Left renal pelvis (tissue), 4 donors: ENCODE measurements at places on chromosomes 4 and X. TPM values are rescaled to one million over a fixed set of nuclear protein-coding genes. Genes with fewer than 3 reads are reported as not detected.

FABP2 gene
- polyA plus RNA-seq = 1.2 TPM

SORCS2 gene
- 5.8 TPM for polyA plus RNA-seq

SPATA18 gene
- polyA plus RNA-seq = 1.5 TPM

RAB9B gene
- 2.7 TPM for polyA plus RNA-seq

ZIC3 gene
- polyA plus RNA-seq = not detected

TMEM255A gene
- polyA plus RNA-seq = 0.49 TPM

XK gene
- 1.2 TPM for polyA plus RNA-seq

DNA sequence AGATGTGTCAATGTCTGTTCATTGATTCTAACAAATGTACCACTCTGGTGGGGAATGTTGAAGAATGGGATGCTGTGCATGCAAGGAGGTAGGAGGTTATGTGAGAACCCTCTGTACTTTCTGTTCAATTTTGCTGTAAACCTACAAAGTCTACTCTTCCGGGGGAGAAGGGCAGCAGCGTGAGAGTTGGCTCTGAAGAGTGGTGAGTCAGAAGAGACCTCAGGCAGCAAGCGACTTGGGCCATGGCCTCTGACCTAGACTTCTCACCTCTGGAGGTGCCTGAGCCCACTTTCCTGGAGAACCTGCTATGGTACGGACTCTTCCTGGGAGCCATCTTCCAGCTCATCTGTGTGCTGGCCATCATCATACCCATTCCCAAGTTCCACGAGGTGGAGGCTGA lies 26.7 kb downstream of the MANBA start:
- no peak for DNase-seq

DNA sequence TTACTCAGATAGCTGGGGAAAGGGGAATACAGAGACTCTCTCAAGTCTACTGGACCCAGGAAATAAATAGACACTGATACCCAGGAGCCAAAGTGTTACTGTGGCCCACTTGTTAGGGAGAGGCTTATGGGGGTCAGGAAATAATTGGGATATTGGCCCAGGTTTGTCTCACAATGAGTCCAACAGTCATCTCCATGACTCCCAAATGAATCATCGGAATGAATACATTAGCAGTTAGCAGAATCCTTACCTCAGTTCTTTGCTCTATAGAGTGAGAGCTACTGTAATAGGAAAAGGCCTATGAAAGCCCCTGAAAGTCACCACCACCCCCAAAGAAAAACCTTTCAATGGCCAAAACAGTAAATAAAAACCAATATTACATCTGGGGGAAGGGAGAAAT lies 42.4 kb upstream of the ARHGEF6 start:
- DNase-seq = no peak

GRCh38 chrX:149567621-149568417 lies 18.1 kb upstream of the HSFX3 start:
- DNase-seq = no peak

GRCh38 chr4:182143822-182144625 lies 99.2 kb upstream of the TENM3 start:
- DNase-seq = no peak

- DNase-seq = no peak
These were observed 422.2 kb downstream of the PDHA2 start for GRCh38 chr4:96262057-96262456.

DNA sequence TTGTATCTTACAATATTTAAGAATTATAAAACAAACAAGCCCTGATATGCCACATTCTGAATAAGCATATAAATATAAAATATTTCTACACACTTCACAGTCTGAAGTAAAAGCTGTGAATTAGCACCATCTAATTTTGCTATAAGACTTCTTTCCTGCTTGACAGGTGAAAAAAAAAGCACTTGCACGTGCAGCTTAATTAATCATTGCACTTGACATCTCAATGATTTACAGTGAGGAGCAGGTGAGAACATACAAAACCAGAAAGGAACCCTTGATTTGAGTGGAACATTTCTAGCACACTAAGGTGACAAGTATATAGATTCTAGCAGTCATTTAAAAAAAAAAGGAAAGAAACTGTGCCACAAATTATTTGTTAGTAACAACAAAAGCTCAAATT lies 47.9 kb downstream of the CHIC2 start:
- DNase-seq = no peak

DNA sequence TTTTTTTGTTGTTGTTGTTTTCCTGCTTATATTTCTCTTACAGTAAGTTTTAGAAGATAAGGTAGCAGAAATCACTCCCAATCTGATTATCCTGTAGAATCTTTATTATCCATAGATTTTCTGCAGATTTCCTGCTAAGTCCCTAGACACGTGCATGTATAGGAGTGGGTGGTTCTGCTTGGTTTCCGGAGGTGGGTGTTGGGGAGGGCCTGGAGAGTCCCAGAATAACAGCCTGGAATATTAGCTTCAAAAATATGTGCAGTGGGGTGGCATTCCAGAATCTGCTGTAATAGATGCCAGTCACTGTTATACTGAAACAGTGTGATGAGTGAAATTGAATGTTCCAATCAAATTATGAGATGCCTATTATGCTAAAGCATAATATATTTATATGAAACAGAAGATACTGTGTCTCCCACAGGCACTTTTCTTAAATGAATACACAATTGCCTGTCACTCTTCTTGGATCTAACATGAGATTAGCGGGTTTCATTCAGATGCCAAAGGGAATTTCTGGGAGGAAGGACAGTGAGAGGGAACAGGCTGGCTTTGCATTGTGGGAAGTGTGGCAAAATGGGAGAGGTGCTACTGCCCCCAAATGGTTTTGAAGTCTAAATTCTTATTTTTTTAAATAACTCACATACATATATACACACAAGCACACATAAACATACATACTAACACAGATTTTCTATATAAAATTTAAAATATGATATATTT lies 37.6 kb downstream of the C4orf50 start:
- no peak for DNase-seq

- DNase-seq = no peak
These were observed 9.3 kb downstream of the TMEM144 start for GRCh38 chr4:158219623-158220022.

GRCh38 chrX:107273795-107274194 lies 67.4 kb downstream of the DNAAF6 start:
- DNase-seq = no peak

DNA sequence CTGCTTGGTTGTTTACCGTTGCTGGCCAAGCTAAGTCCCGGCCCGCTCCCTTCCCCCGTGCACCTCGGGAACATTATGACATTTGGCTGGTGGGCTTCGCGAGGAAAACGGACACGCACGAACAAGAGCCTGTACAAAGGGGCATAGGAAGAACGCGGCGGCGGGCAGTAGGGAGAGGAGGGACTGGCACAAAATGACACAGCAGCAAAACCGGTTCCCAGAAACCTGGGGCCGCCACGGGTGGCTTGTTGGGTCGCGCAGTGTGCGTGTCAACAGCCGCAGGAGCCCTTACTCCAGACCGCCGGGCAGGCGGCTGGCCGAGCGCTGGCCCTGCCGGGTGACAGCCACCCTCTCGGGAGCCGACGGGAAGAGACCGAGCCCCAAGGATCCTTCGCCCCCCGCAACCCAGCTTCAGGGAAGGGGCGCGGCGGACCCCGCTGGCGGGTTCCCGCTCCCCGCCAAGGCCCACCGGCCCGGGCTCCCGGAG lies 1.6 kb upstream of the LIN54 start:
- DNase-seq = no peak

GRCh38 chr4:76200771-76201231 lies 12.8 kb downstream of the SCARB2 start:
- no peak for DNase-seq

DNA sequence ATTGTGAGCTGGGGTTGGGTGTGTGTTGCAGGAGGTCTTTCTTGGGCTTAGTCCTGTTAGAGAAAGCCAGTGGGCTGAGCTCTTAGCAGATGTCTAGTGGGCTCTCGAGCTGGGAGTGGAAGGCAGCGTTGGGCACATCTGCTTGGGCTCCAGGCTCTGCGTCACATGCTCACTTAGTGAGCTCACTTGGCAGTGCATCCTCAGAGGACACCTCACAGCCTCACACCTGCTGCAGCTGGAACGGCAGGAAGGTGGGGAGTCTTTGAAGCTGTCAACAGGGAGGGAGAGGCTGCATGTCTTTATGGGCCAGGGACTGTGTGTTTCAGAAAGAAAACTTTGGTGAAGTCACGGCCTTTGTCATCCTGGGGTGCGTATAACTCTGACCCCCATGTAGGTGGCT lies 82.2 kb downstream of the PSAPL1 start:
- DNase-seq = no peak

DNA sequence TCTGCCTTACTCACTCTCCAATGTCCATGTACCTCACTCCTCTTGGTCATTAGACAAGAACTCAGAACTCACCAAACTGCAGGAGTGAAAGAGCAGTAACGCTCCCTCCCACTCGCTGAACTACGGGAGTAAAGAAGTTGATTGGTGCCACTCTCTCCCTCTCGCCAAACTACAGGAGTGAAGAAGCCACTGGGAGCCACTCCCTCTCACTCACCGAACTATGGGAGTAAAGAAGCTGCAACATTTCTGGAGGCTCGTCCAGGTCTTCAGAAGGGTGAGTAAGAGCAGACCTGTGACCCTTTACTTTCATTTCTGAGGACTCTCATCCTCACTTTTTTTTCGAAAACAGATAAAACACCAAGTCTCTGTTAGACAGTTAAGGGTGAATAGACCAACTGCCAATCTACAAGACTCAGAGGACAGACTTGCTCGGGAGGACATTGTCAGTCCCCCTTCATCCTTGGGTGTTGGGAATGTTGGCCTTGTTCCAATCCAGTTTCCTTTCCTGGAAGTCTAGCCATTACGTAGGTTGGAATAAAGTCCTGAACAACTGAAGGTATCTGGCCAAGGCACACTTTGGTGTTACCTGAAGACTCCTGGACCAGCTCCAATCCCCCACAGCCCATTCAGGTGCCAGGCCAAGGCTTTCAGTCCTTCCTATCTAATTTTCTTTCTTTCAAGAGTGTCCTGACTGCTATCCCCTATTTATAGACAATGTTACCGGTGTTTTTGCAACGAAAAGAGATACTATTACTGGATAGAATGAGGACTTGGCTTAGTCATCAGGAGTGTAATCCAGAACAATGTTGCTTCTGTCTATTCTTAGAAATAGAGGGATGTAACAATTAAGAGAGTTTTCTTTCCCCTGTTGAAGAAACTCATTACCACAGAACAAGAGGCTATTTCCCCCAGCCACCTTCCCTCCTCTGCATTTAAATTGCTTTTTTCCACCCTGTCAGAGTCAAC lies 11.0 kb upstream of the COL25A1 start:
- no peak for DNase-seq

GRCh38 chrX:124211312-124211942 lies 121.0 kb upstream of the TEX13D start:
- no peak for DNase-seq
